ENCODE measurements at places on chromosomes 2 and 18. TPM values are rescaled to one million over a fixed set of nuclear protein-coding genes. Genes with fewer than 3 reads are reported as not detected.
A peak's percentile ranks its signal among the peaks of the same experiment; 100 is the strongest.

The TXNDC2 gene
- 0.08 TPM for total RNA-seq

DNA sequence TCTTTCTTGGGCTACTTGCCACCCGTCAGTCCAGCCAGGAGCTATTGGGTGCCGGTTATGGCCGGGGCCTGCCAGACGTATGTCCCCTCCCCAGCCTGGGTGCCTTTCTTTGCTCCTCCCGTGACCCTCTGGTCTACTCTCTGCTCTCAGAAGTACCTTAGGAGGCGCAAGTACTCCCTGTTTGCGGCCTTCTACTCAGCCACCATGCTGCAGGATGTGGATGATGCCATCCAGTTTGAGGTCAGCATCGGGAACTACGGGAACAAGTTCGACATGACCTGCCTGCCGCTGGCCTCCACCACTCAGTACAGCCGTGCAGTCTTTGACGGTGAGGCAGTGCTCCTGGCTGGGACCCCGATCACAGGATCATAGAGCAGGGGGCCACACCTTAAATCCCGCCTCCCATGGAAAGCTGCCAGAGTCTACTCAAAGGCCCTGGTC, 99.5 kb downstream of the DYSF start:
- DNase-seq: no peak

The PMAIP1 gene
- total RNA-seq: 0.58 TPM

DNA sequence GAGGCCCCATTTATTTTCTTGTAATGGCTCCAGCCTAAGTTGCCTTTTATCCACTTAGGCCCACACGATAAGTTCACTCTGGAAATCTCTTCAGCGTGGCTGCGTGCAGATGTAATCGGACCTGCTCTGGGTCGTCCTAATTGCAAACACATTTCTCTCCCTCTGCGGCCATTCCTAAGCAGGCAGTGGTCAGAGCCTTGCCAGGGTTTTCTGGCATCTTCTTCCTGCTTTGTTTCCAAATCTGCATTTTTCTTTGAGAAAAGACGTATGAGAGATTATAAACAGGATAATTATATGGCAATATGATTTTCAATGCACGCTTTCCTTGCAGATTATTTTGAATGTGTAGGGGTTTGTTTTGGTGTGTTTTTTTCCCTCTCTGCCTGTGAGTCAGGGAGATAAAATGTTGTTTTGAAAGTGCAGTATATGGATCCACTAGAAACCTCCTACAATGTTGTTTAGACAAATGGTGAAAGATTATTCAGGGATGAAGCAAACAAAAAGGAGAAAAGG, 239.4 kb upstream of the TANK start:
- no peak for DNase-seq

DNA sequence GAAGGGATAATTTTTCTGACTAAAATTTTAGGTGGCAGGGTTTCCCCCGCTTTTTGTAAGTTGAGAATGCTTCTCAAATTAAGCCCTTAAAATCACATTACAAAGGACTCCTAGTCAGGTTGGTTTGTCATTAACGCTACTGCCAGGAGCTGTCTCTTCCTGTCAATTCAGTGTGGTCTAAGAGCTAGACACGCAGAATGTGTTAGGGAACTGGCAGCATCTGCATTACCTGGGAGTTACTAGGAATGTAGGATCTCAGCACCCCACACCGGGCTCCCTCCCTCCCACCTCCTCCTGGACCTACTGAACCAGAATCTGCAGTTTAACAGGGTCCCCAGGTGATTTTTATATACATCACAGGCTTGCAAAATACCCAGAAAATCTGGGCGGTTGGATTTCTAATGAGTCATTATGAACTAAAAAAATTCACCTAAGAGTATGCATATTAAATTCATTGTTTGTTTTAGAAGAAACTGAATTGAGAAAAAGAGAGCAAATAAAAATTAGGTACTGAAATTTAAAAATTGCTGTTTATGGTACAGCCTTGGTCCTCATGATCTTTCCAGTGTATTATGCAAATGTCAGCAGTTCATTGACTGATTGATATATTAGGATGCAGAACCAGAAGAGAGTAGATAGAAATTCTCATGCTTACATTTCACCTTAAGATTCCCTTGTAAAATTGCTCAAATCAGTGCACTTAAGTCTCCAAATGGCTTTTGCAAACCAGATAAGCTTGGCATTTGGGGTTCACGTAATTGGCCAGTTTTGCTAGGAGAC, 130.9 kb upstream of the ITGA6 start:
- no peak for DNase-seq

GRCh38 chr2:71630454-71631328, 177.3 kb downstream of the DYSF start:
- DNase-seq: no peak

GRCh38 chr2:168929031-168929430, 27.9 kb downstream of the G6PC2 start:
- DNase-seq: no peak

The LRP2 gene
- total RNA-seq: 0.06 TPM

GRCh38 chr18:74714791-74715190, 117.1 kb downstream of the ZNF407 start:
- DNase-seq: no peak

- DNase-seq: no peak
These were observed 322.6 kb downstream of the ASXL3 start for GRCh38 chr18:33900638-33901037.

DNA sequence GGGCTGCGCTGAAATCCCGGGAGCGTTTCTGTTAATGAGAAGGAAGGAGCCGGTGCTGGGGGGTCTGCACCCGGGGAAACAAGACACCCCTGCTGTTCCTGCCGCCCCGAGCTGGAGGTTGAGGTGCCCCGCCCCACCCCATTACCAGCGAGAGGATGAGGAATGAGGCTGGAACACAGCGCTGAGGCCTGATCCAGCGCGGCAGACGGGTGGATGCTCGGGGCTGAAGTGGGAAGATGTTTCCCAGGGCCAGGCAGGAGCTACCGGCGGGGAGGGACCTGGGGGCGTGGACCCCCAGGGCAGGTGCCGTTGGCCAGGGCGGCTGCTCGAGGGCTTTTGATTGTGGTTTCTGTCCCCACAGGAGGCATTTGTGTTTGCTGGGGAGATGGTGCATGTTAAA, 134.3 kb upstream of the CTDP1 start:
- DNase-seq: no peak

The MOGAT1 gene
- total RNA-seq: not detected

GRCh38 chr2:230899287-230899686, 25.8 kb downstream of the GPR55 start:
- DNase-seq: peak; percentile 70

The PRR30 gene
- not detected for total RNA-seq

- DNase-seq: peak; percentile 36
These were observed 100.4 kb upstream of the FZD5 start for GRCh38 chr2:207869784-207870778.

The MYO7B gene
- 0.42 TPM for total RNA-seq

DNA sequence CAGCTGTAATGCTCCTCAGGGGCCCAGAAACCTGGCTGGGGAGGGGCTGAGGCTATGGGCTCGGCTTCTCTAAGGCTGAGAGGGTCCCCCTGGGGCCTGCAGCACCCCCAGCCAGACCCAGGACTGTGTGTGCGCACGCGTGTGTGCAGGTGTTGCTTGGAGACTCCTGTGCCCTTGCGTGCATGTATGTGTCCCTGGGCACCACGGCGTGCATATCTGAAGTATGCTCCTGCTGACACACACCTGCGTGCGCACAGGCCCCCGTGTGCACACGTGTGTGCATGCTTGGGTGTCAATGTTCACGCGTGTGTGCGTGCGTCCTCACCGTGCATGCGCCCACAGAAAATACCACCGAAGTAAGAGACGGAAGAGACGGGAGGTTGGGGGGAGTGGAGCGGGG, 14.9 kb upstream of the ECEL1 start:
- peak; percentile 43 for DNase-seq

DNA sequence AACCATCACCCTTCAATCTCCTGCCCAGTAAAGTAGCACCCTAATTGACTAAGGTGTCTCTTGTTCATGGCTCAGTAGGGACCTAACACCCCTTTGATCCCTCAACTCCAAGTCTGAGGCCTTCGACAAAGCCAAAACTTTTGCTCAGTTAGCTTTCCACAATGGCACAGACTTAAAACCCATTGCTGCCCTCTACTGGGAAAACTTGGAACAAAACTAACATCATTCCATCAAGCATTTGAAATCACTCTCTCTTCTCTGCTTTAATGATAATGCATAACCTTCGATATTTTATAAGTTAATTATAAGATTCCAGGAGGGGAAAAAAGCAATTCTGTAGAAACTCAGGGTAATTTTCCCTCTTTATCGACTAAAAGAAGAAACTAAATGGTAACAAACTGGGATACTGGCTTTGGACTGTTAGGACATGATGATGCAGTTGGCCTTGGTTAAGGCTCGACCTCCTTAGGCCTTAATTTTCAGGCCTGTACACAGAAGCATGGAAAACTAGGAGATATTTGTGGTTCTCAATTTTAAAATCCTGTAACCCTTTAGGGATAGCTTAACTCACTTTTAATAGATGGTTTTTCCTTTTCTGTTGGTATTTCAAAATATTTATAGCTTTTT, 127.8 kb downstream of the STK39 start:
- no peak for DNase-seq

The CDH19 gene
- 0.42 TPM for total RNA-seq

DNA sequence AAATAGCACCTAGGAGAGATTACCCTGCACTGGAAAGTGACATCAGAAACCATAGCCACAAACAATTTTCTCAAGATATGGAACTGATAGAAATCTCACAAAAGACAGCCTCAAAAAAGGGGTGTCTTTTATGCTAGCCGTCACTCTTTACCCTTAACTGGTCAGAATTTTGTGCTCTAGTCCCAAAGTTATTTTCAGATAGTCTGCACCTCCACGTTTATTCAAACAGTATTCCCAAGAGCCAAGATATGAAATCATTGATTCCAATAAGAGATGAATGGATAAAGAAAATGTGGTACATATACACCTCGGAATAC, 23.5 kb upstream of the PMAIP1 start:
- no peak for DNase-seq

- DNase-seq: no peak
These were observed 98.1 kb downstream of the HS1BP3 start for GRCh38 chr2:20552847-20553246.

DNA sequence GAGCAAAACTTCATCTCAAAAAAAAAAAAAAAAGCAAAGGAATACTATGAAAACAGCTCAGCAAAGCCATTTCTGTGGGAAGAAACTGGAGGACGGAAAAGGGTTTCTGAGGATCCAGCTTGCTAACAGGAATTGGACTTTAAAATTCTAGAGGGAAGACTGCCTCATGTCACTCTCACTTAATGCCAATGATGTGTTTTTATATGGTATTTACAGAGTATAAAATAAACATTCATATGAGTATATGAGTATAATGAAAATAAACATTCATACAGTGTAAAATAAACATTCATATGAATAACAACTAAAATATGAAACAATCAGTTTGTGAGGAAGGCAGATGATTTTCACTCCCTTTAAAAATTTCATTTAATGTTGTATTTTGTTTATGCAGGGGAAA, 43.9 kb downstream of the CHMP3 start:
- no peak for DNase-seq

DNA sequence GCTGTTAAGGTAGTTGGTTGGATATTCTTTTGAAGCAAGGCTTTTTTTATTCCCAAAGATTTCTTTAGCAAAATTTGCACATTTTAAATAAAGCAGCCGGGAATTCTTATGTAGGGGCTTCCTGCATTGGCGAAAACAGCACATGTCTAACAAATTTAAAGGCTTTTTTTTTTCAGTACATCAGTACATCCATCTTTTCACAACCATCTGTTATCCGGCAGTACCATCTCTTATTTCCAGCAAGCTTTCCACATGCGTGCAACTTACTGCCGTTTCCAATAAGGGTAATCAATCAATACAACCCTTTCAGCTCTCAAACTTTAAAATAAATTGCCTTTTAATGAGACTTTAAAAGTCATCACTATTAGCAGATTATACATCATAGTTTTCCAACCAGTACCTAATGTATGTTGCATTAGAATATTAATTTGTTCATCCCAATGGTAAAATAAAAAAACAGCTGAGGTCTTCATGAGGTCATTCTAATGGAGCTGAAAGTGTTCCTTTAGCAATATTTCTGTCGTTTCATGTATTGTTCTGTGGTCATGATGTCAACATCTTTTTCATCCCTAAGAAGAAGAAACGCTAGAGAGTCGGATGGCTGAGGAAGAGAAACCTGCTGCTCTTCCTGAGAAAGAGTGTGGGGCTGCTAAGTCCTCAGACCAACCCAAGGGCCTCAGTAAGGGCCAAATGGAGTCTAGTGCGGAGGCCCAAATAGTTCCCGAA, 81.4 kb upstream of the UNC80 start:
- no peak for DNase-seq

- DNase-seq: no peak
These were observed 46.9 kb downstream of the CCBE1 start for GRCh38 chr18:59650266-59650820.

The KATNAL2 gene
- 0.48 TPM for total RNA-seq

The BOLL gene
- total RNA-seq: not detected

The FRZB gene
- 0.30 TPM for total RNA-seq

The IL1RN gene
- 1.1 TPM for total RNA-seq

The FSHR gene
- 0.06 TPM for total RNA-seq

- no peak for DNase-seq
These were observed 121.2 kb downstream of the CAPN13 start for GRCh38 chr2:30686000-30686399.

DNA sequence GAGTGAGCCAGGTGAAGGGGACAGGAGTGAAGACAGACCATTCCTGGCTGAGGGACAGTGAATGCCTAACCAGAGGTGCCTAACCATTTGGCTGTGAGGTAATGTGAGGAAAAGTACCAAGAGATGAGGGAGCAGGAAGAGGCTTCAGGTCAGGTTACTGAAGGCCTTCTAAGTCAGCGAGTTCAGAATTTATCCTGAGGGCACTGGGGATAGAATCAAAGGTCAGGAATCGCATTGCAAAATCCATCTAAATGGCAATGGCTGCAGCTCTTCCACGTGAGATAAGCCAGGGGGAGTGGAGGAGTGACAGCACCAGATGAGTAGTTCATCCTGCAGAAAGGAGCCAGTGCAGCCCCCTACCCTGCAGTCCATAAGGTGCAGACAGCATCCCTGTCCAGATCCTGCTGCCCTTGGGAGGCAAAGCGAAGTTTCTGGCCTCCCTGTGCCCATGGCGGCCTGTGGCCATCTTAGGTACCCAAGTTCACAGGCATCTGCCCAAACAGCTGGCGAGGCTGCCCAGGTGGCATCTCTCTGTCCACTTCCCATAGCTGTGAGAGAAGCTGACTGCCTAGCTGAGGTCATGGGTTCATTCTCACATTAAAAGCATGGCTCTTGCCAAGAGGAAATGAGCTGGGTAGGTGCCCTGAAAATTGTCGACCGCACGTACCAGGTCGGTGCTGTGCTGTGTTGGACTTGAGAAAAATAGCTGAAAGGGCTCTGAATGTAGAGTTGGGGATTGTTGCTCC, 49.5 kb downstream of the CYP27C1 start:
- peak; percentile 8 for DNase-seq

The TEX261 gene
- 83.1 TPM for total RNA-seq

GRCh38 chr2:23926290-23926749, 603 bp downstream of the ATAD2B start:
- peak; percentile 64 for DNase-seq

The DNER gene
- total RNA-seq: 208 TPM

The SNORC gene
- total RNA-seq: 4.0 TPM

GRCh38 chr2:113282747-113283533, 4.2 kb upstream of the PAX8 start:
- peak; percentile 87 for DNase-seq

- DNase-seq: no peak
These were observed 307.3 kb downstream of the TDRD15 start for GRCh38 chr2:21431078-21431477.
